ENCODE measurements at places on chromosomes 12 and 14.

DNA sequence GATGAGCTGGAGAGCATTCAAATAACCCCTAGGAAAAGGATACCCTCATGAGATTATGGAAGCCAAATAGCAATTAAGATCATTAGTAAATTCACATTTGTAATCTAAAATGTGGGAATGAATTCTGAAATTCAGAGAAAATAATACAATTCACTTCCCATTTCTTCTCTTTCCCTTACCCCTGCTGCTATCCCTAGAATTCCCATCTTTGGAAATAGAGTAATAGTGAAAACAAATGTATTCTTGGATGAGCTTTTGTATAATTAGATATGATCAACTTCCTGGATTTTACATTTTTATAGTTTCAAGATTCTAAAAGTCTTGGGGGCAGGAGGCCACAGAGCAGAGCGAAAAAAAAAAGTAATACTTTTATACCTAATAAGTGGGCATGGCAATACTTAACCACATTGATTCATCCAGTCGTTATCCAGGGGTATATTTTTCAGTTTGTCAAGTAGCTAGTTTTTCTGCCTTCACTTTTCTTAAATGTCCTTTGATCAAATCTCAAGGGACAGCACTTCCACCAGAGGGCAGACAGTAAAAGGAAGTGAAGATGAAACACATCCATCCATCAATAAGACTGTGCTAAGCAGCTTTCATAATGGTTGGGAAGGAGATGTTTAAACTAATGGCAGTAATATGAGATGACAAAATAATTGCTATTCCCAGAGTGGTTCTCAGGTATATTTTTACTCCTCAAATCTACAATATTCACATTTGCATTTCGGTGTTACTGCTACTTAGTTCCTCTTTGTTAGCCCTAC, 401.3 kb downstream of the DIO2 start:
- DNase-seq: no peak

- no peak for DNase-seq
These were observed 111.1 kb downstream of the SINHCAF start for GRCh38 chr12:31214626-31215517.

DNA sequence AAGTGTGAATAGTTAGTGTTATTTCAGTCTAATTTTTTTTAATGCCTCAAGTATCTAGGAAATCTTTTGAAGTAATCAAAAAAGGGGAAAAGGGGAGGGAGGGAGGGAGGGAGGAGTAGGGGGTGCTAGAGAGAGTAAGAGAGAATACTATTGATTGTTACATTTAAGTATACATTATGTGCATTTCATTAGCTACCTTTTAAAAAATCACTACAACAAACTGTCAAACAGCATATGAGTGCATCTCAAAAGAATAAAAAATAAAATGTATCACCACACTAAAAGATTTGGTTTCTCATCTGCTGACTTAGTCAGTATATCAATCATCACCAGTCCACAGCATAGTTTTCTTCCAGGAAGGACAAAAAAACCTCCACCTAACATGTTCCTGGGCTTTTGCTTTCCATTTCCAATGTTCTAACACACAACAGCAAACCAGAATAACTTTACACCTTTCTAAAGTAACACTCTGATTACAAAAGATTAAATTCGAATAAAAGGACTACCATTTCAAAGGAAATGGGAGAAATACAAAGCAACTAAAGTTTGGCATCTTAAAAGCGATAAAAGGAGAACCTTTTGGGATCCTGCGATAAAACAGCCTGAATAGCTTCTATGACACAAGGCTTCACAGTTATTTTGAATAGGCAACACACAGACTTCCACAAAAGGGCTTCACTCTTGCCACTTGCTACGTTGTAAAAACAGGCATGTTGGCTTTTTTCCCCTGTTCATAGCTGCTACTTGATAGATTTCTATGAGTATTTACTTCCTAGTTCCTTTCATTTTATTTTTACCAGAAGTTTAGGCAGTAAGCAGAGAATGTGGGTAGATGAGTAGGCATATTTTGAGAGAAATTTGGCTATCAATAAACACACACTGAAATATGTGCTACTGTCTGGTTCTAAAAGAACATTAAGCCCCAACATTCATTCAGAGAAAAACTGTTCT, 160.9 kb downstream of the EPS8 start:
- no peak for DNase-seq

DNA sequence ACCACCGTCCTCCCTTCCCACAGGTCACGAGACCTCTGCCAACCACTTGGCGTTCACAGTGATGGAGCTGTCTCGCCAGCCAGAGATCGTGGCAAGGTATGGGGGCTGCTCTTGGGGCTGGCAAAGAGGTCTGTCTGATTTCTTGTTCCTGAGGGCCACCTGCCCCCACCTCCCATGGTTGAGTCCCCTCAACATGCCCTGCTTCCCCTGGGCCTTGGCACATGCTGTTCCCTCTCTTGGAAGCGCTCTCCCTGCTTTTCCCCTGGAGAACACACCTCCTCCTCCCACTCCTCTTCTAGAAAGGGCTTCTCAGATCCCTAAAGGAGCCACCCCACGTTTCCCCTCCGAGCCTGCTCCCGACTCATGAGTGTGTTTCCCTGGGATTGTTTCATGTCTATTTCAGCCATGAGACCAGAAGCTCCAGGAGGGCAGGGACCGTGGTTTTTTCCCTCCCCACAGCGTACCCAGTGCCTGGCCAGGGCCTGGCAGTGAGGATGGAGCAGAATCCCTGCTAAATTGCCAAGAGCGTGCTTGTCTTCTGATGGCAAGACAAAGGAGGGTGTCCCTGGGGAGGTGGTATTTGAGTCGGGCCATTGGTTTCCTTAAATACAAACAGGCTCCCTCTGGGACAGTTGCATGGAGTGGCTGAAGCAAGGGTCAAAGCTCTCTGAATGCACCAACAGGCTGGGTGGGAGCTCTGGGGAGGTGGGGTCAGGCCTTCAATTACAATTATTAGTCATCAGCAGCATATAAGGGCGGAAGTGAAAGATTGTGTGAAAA, 34.1 kb downstream of the CYP46A1 start:
- DNase-seq: peak; percentile 55

DNA sequence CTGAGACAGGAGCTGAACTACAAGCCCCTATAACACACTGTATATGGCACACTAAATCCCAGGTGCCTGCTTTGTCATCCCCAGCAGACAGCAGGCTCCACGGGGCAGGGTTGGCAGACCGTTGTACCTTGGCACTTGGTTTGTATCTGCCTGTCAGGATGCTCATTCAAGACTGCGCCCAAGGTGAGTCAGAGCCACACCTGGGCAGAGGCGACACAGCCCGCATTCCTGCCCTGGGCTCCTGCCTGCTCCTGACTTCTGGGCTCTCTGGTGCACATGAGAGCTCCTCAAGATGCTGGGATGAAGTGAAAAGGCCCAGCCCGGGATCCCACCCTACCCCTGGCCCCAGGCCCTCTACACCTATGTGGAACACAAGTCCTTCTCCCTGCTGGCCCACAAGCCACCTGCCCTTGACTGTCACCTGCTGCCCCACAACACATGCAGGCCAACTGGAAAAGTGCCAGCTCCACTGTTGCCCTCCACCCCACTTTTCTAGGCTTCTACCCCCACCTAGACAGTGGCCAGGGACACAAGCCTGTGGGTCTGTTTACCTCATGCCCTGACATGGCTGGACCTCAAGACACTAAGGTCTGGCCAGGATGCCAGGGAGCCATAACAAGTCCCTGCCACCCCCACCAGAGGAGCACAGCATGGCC, 30.8 kb upstream of the PNMA1 start:
- DNase-seq: no peak

DNA sequence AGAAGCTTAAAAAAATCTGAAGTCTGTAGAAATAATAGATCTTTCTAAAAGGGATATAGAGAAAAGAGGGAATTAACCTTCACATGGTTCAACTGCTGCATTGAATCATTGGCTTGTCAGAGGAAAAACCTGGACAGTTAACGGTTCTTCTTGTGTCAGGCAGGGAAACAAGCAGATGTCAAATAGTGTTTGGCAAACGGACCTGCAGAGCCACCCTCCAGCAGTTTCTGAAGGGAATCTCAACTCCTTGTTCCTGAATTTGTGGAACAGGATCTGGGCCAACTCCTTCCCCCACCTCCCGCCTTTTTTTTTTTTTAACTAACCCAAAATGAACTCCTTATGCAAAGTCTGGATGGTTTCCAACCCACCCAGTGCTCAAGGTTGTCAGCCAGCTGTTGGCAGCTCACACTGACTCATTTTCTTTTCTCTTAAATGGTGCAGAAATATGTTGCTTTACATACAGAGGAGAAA, 187.3 kb downstream of the CAND1 start:
- DNase-seq: no peak

DNA sequence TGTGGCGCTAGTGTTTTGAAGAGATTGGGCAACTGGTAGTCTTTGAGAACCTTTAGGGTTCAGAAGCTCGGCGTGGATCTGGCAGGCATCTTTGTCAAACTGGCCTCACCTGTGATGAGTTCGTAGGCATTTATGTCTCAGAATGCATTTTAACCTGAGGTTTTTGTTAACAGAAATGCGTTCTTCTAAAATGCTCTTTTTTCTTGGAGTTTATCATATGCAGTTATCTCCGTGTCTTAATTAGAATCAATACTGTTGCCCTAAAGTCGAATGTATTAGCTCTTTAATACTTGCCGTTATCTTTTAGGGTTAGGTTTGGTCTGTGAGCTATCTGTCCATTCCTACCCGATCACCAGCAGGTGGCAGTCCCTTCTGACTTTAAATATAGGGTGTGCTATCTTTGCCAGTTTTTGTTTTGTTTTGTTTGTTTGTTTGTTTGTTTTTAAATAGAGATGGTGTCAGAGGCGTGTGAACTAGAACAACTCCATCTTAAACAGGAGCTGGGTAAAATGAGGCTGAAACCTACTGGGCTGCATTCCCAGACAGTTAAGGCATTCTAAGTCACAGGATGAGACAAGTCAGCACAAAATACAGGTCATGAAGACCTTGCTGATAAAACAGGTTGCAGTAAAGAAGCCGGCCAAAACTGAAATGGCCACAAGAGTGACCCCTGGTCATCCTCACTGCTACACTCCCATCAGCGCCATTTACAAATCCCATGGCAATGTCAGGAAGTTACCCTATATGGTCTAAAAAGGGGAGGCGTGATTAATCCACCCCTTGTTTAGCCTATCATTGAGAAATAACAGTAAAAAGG, 1.4 kb downstream of the ATF1 start:
- peak; percentile 18 for DNase-seq

- no peak for DNase-seq
These were observed 440.8 kb downstream of the RMST start for GRCh38 chr12:97903356-97903755.

DNA sequence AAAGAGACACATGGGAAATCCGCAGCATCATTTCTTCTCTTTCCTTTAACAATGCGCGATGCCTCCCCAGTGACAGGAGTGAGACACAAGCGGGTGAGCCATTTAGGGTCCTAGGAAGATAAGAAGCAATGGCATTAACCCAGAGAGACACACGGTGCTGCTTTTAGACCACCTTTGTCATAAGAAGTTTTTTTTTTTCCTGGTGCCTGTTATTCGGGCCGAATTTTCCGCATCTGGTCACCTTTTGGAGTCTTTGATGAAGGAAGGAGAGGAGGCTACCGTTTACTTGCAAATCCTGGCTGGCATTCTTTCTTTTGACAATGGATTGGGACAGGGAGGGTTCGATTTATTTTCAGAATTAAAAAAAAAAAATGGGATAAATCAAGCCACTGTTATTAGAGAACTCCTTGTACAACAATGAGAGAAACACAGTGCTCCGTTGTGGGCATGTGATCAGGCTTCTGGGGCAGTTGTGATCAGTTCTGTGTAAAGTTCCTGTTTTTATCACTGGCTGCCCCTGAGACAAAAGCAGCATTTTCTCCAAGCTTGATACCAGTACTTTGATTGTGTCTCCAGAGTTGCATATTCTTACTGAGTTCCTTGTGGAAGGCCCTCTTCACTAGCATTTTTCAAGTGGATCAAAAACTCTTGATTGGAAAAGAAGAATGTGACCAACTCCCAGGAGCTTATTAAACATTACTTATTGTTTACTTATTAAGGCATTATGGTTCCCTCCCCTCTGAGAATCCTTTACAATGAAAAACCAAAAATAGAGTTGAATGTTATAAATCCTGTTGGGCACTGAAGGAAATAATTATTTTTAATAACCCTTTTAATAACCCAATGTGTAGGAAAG, 1.1 kb downstream of the DIP2B start:
- DNase-seq: peak; percentile 95

GRCh38 chr12:125228519-125229260, 163.5 kb downstream of the AACS start:
- no peak for DNase-seq

DNA sequence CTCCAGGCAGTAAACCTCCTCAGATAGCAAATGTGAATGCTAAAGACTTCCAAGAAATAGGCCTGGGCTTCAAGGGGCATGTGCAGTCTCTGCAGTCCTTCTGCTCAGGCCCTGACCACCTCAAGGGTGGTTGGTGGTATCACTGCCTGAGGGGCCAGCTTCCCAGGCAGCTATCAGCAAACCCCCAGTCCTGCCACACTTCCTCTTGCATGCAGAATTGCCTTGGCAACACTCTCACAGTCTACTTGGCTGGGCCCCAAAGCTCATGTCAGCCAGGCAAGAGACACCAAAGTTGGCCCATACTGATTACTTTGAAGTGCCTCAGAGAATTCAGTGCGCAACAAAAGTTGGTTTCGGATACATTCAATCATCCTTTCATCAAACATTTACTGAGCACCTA, 3.5 kb upstream of the ASB8 start:
- DNase-seq: no peak

DNA sequence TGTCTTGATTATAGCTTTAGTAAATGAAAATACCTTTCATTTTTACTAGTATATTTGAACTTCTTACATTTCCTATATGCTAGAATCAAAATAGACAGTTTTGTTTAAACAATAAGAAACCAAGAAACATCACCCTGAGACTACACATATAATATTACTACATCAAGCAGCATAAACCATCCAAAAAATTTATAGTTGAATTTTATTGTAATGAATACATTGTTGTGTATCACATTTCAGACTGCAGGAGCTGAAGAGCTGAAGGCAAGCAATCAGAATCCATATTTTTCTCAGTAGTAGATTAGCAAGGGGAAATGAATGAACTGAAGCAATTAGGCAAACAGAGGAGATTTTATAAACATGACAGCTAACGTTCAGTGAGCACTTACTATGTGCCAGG, 379.2 kb downstream of the BTG1 start:
- no peak for DNase-seq

- DNase-seq: peak; percentile 56
These were observed at the start of gene ST8SIA1 for GRCh38 chr12:22334410-22335100. Gene ST8SIA1 (minus strand): TSS chr12:22334707. CDS start chr12:22334232, 475 bp downstream.

DNA sequence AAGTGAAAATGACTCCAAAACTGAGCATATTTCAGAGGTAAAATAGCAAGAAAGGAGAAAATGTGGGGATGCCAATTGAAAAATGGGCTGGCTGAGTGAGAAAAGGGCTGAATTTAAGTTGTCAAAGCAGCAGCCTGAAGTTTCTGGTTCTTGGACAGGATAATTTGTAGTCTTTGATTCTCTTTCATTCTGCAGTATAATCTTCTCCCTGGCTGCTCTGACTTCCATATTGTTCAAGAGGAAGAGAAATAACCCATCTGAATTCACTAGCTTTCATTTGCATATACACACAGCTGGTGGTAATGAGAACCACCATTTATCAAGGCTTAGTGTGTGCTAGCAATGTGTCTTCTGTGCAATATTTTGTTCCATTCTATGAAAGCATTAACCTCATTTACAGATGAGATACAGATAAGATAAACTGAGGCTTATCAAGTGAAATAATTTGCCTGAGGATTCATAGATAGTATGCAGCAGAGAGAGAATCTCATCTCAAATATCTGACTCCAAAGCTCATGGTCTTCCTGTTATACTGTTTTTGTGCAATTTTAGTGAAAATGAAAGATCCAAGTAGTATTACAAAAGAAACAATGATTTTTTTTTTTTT, 184.2 kb downstream of the TMTC2 start:
- no peak for DNase-seq

All from posterior cingulate gyrus (tissue), 11 donors.